Fibroblast of skin of right biceps (primary cell): ENCODE measurements at places on chromosomes 11 and 22.

DNA sequence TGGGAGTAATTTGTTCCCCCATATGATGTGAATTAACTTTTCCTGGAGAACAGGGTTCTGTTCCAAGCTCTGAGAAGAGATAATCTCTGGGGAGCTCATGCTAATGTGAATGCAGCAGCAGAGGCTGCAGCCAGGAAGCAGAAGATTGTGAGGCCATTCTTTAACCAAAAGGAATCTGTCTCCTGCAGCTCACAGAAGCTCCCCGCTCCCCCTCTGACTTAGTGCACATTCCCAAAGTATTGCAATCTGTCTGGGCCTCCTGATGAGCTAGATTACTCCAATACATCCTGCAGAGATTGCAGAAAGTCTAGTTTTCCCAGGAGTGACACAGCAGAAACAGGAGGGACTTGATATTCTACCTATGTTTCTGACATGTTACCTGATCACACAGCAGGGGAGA, 420.6 kb upstream of the FAT3 start:
- peak; percentile 84 for DNase-seq

- DNase-seq: peak; percentile 2
Measured at GRCh38 chr11:133787379-133788141, 57.8 kb downstream of the SPATA19 start.

DNA sequence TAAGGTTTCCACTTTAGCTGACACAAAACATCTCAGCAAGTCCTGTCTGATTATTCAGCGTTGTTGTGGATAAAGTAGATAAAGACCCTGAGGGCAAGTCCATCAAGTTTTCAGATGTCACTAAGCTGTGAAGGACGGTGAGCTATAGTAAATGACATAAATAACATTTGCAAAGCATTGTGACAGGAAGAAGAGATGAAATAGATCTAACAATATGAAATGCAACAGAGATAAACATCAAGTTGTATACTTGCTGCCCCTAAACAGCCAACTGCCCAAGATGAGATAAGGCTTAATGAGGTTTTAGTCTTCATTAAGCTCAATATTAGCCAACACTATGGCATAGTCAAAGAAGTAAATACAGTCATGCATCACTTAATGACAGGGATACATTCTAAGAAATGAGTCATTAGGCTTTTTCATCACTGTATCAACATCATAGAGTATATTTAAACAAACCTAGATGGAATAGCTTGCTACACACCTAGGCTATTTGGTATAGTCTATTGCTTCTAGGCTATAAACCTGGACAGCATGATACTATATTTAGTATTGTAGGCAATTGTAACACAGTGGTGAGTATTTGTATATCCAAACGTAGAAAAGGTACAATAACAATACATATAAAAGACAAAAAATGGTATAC, 625.1 kb upstream of the ANO5 start:
- DNase-seq: no peak

GRCh38 chr22:44047891-44048301, 23.8 kb downstream of the PARVB start:
- DNase-seq: no peak

GRCh38 chr11:75816561-75817239, 1.7 kb downstream of the UVRAG start:
- no peak for DNase-seq

DNA sequence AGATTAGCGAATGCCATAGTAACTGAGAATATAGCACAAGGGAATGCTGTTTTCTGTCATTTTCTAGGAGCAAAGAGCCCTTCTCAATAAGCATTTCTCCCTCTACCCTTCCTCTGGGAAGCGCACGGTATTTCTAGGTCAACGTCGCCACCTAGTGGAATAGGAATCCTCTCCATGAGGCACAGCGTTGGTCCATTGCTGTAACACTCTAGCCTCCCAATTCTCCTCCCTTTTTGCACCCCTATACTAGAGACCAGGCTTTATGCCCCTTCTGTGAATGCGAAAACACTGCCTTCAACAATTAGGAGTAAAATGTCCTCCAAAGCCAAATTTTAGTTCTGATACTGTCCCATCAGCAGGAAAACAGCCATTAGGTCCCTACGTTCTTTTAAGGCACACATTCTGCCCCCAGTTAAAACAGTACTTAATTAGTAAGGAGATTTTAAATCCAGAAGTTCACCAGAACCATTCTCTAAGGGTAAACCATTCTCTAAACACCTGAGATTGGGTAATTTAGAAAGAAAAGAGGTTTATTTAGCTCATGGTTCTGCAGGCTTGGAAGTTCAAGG, 12.8 kb upstream of the HYLS1 start:
- DNase-seq: peak; percentile 62

DNA sequence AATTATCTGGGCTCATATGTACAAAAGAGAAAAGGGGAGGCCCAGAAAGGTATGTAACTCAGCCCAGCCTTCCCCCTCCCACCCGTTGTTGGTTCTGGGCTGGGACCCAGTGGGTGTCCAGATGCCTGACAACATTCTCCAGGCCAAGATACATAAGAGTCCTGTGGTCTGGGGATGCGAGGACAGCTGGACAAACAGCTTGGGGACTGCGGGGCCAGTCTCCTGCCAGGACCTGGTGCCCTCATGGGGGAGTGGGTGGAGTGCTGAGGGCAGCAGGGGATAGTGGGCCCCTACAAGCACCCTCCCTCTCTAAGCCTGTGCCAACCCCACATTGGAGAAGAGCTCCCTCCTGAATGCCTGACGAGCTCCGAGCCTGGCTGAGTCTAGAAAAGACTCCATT, 3.5 kb upstream of the SLC22A6 start:
- DNase-seq: no peak

- DNase-seq: no peak
Measured at GRCh38 chr11:66849501-66850234, 6.4 kb downstream of the RCE1 start.
